ENCODE measurements at places on chromosomes 4 and X.
A peak's percentile ranks its signal among the peaks of the same experiment; 100 is the strongest.

GRCh38 chrX:19532709-19533108 lies 17.4 kb upstream of the MAP3K15 start:
- no peaks in the 10 kb centered on the region for H3K27me3 ChIP-seq
- peaks cover 1% of the 10 kb centered on the region for H3K36me3 ChIP-seq
- H3K4me1 ChIP-seq: no peaks in the 10 kb centered on the region
- DNase-seq: no peak

DNA sequence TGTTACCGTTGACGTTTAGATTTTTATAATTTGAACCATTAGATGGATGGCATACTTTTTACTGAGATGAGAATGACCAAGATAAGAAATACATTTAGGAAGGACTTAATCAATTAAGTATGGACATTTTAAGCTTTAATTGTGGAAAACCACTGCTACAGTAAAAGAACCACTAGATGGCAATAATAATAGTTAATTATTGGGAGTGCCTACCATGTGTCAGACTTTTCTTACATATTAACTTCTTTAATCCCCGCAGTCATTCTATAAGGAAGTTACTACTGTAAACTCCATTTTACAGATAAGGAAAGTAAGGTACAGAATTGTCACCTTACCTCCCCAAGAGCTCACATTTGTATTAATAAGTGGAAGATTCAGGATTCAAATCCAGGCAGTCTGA lies 48.5 kb upstream of the MYOZ2 start:
- no peaks in the 10 kb centered on the region for H3K4me1 ChIP-seq
- no peak overlapping the region for H3K4me3 ChIP-seq
- DNase-seq: no peak
- no peaks in the 10 kb centered on the region for H3K36me3 ChIP-seq
- no peak overlapping the region for H3K27ac ChIP-seq
- peaks cover 15% of the 10 kb centered on the region for H3K27me3 ChIP-seq

DNA sequence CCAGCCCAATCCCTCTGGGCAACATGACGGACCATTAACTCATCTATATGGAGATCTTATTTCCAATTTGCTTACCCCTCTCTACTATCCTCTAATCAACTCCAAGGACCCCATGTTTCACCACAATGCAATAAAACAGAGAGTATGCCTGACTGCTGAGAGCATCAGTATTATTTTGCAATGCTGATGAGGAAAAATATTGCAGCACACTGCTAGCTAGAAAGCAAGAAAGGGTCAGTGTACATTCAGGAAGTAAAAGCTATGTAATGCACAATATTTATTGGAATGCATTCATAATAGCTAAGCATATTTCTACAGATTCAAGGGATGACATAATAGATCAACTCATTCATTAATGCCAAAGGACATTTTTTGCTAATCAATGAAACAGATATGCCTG lies 33.2 kb downstream of the ARAP2 start:
- peaks cover 70% of the 10 kb centered on the region for H3K4me1 ChIP-seq
- H3K36me3 ChIP-seq: peaks cover 52% of the 10 kb centered on the region
- H3K27ac ChIP-seq: peak overlapping the region; percentile 37
- DNase-seq: no peak
- H3K27me3 ChIP-seq: no peaks in the 10 kb centered on the region

GRCh38 chr4:79185526-79186045 lies 140.3 kb downstream of the NAA11 start:
- no peak overlapping the region for H3K27ac ChIP-seq
- no peaks in the 10 kb centered on the region for H3K36me3 ChIP-seq
- no peak overlapping the region for H3K4me3 ChIP-seq
- H3K27me3 ChIP-seq: no peaks in the 10 kb centered on the region
- no peaks in the 10 kb centered on the region for H3K4me1 ChIP-seq

DNA sequence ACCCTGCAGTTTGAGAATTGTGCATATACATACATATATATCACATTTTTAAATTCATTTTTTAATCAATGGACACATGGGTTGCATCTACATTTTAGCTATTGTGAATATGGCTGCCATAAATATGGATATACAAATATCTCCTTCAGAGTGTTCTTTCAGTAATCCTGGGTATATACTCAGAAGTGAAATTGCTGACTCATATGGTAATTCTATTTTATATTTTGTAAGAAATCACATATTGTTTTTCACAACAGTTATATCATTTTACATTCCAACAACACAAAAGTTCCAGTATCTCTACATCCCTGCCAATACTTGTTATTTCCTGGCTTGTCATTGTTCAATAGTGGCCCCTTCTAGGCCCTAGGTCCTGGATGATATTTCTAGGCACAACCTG lies 20.6 kb upstream of the HSFX4 start:
- H3K4me3 ChIP-seq: no peak overlapping the region
- DNase-seq: no peak
- no peaks in the 10 kb centered on the region for H3K27me3 ChIP-seq
- no peak overlapping the region for H3K27ac ChIP-seq
- peaks cover 22% of the 10 kb centered on the region for H3K4me1 ChIP-seq

- H3K4me1 ChIP-seq: no peaks in the 10 kb centered on the region
- no peak overlapping the region for H3K4me3 ChIP-seq
- H3K36me3 ChIP-seq: no peaks in the 10 kb centered on the region
- H3K27me3 ChIP-seq: no peaks in the 10 kb centered on the region
- H3K27ac ChIP-seq: no peak overlapping the region
Measured at GRCh38 chr4:66693694-66694093, 851.6 kb downstream of the CENPC start.

DNA sequence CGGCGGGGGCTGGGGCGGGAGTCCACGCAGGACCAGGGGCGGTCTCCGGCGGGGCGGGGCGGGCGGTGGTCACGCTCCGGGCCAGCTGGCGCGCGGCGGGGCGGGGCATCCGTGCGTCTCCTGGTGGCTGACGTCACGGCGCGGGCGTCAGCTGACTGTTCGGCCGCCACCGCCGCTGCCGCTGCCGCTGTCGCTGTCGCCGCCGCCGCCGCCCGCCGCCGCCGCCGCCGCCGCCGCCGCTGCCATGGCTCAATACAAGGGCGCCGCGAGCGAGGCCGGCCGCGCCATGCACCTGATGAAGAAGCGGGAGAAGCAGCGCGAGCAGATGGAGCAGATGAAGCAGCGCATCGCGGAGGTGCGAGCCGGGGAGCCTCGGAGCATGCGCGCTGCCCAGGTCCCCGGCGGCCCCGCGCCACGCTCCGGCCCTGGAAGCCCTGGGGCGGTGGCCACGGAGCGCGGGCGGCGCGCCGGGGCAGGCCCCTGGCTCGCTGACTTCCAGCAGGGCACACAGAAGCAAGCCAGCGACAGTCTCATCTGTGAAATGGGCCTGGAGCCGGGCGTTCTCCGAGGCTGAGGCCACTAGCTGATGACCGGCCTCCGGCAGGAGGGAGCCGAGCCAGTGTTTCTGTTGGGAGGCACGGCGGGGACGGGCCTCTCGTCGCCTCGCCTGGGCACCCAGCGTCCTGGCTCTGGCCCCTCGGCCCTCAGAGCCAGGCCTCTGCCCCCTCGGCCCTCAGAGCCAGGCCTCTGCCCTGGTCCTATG lies at the start of gene FAM50A:
TSS of gene FAM50A (plus strand) at position 150 of the 763 bp plus-strand sequence. CDS start at position 245, 95 bp downstream.
- peak; percentile 73 for DNase-seq
- peak within 1 kb of the TSS; percentile 78 for H3K4me3 ChIP-seq
- H3K36me3 ChIP-seq: peaks cover 11% of the 10 kb centered on the region
- peak within 1 kb of the TSS; percentile 78 for H3K27ac ChIP-seq
- H3K4me1 ChIP-seq: no peaks in the 10 kb centered on the region
- no peaks in the 10 kb centered on the region for H3K27me3 ChIP-seq

DNA sequence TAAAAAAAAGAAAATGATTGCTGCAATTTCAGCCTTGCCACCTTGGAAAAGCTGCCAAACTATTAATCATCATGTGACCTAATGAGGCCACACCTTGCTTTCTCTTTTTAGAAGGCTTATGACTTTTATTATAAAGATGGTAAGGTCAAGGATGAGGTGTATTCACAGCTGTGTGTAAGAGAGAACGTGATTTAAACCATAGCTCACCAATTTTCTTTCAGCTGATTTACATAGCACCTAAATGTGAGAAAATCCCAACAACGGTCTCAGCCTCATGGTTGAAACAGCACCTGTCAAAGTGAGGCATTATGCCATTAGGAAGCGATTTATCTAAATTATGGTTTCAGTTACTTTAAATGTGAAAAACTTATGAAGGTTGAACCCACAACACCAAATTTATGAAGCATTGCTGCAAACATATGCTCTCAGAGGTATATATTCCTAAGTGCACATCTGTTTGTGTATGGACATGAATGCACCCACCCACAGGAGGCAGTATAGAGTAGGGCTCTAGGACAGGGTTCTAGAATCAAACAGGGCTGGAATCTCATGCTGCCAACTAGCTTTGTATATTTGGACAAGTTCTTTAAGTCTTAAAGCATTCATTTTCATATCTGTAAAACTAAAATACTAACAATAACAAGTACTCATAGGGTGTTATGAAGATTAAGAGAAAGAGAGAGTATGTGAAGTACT lies 40.7 kb downstream of the ANXA3 start:
- no peak for DNase-seq
- H3K27ac ChIP-seq: no peak overlapping the region

DNA sequence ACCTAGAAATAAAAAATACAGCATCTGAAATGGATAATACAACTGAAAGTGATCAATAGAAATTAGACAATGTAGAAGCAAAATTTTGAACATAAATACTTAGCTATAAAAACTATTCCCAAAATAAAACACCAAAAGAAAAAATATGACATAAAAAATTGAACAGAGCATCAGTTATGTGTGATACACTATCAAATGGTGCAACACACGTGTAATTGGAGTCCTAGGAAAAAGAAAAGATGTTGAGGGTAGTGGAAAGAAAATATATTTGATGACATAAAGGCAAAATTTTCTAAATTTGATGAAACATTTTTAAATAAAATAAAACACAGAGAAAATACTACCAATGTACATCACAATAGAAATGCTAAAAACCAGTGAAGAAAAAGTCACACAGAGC lies 63.1 kb downstream of the NPY2R start:
- H3K4me1 ChIP-seq: no peaks in the 10 kb centered on the region
- H3K36me3 ChIP-seq: no peaks in the 10 kb centered on the region
- H3K27me3 ChIP-seq: no peaks in the 10 kb centered on the region
- no peak for DNase-seq

- no peak overlapping the region for H3K27ac ChIP-seq
- H3K27me3 ChIP-seq: peaks cover 4% of the 10 kb centered on the region
- no peaks in the 10 kb centered on the region for H3K36me3 ChIP-seq
- H3K4me1 ChIP-seq: no peaks in the 10 kb centered on the region
- DNase-seq: no peak
Measured at GRCh38 chr4:25904748-25905082, 9.3 kb upstream of the SMIM20 start.

GRCh38 chr4:121786221-121786620 lies 14.9 kb upstream of the EXOSC9 start:
- peaks cover 19% of the 10 kb centered on the region for H3K27me3 ChIP-seq
- H3K4me3 ChIP-seq: no peak overlapping the region
- no peak for DNase-seq
- peaks cover 3% of the 10 kb centered on the region for H3K36me3 ChIP-seq

DNA sequence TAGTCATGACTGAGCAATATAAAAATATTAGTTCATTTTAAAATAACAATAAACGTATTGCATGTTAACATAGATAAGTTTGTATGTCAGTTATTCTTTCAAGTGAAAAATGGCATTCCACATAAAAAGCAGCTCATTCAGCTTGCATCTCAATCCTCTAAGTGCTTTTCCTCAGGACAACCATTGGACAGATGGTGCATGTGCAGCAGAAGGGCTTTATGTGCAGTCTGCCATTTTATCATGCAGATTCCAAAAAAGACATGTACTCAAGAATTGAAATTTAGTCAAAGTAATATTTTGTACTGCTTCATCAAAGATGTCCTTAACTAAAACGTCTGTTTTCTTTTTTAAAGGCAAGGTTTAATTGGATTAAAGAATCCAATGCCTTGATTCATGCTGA lies 93.4 kb downstream of the RS1 start:
- no peaks in the 10 kb centered on the region for H3K4me1 ChIP-seq
- no peak overlapping the region for H3K4me3 ChIP-seq
- DNase-seq: no peak
- no peaks in the 10 kb centered on the region for H3K36me3 ChIP-seq

Measured in activated T-helper 1 cell treated with anti-CD3 and anti-CD28 coated beads, Interleukin-12 subunit alpha, Interleukin-12 subunit beta, Interleukin-2, Interleukin-4 antibody, amounts not matched to agents 30 ng/mL and 10 ng/mL and 1 ng/mL, durations not matched to agents 14 hours and 24 hours and 36 hours (primary cell).